ENCODE measurements at places on chromosomes 3 and 15.
A peak's percentile ranks its signal among the peaks of the same experiment; 100 is the strongest.

GRCh38 chr3:187210091-187210490, 12.8 kb downstream of the RTP1 start:
- DNase-seq = no peak

- DNase-seq = no peak
These were observed 11.0 kb downstream of the NDUFB5 start for GRCh38 chr3:179615458-179616173.

DNA sequence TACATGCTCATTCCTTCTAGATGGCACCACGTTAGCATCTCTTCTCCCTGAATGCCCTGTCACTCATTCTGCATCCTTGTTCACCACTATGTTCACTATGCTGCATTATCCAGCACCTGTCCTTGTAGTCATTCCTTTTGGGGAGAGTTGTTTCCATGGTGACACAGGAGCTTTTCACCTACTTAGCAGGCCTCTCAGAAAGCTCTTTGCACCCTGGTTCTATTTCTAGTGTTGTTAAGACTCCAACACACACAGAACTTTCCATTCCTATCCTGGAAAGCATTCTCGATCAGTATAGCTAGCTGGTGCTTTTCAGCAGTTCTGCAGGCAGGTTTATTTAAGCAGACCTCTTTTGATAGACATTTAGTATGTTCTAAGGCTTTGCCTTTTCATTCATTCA, 6.7 kb upstream of the RPL14 start:
- DNase-seq = no peak

GRCh38 chr3:63685340-63685739, 32.9 kb downstream of the SNTN start:
- DNase-seq = no peak

DNA sequence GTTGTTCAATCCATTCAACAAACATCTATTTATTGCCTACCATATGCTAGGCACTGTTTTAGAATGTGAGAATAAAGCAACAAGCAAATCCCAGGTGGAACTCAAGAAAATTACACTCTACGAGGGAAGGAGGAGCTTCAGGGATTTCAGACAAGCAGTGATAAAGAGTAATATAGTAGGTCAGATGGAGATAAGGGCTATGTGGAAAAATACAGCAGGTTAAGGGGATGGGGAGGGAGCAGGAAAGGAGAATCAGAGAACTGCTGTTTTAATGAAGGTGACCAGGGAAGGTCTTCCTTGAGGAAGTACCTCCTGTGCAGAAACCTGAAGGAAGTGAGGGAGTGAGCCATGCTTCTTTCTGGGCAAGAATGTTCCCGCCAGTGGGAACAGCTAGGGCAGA, 47.2 kb upstream of the NEO1 start:
- no peak for DNase-seq

- DNase-seq = no peak
These were observed 36.0 kb upstream of the TIMP4 start for GRCh38 chr3:12194669-12195161.

GRCh38 chr3:58021962-58022361, 13.7 kb downstream of the FLNB start:
- no peak for DNase-seq

GRCh38 chr3:11367143-11367693, 95.0 kb downstream of the ATG7 start:
- no peak for DNase-seq

GRCh38 chr3:98563661-98564281, 29.6 kb downstream of the CPOX start:
- no peak for DNase-seq

DNA sequence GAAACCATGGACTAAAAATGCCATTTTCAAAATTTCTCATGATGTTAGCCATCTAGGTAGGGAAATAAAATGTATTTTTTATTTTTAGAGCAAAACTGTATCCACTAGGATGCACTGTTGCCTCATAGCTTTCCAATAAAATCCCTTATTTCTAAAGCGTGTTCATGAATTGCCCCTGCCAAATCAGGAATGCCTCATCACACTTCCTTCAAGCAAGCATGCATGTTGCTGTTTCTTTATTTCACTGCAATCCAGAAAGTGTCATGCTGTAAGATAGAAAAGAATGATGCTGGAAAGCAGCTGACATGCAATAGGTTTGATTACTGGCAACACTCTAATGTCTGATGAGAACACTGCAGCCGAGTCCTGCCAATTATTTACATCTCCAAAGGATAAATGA, 239.5 kb downstream of the CHL1 start:
- DNase-seq = no peak

- no peak for DNase-seq
These were observed 15.3 kb downstream of the H1-8 start for GRCh38 chr3:129558081-129558771.

- no peak for DNase-seq
These were observed 10.5 kb downstream of the SLC24A5 start for GRCh38 chr15:48131324-48131723.

DNA sequence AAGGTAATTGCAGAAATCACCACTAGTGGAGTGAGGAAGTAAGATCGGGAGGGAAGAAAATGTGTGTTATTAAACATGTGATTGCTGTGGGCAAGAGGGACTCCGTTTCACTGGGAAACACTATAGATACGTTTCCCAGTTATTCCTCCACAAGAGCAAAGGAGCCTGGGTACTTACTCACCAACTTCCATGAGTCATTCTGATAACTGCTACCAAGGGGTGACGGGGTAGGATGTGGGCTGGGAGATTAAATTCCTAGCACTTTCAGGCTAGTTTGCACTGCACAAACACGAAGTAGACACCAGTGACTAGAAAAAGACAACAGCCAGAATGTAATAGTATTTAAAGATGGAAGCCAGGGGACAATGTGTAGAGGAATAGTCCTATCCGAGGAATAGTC, 812.9 kb upstream of the CFAP20DC start:
- DNase-seq = no peak

GRCh38 chr3:10964537-10965167, 27.9 kb upstream of the SLC6A1 start:
- no peak for DNase-seq

- no peak for DNase-seq
These were observed 640.3 kb upstream of the ADAMTS9 start for GRCh38 chr3:65328148-65328547.

- DNase-seq = no peak
These were observed 607.5 kb upstream of the NAALADL2 start for GRCh38 chr3:174251681-174252080.

- DNase-seq = no peak
These were observed 9.4 kb upstream of the CAMK1 start for GRCh38 chr3:9779075-9779593.

- DNase-seq = no peak
These were observed 13.7 kb upstream of the TPRG1 start for GRCh38 chr3:189158034-189158433.

GRCh38 chr3:133706033-133706432, 40.2 kb upstream of the TF start:
- no peak for DNase-seq

- DNase-seq = no peak
These were observed 430.2 kb downstream of the LPP start for GRCh38 chr3:188584162-188584529.

DNA sequence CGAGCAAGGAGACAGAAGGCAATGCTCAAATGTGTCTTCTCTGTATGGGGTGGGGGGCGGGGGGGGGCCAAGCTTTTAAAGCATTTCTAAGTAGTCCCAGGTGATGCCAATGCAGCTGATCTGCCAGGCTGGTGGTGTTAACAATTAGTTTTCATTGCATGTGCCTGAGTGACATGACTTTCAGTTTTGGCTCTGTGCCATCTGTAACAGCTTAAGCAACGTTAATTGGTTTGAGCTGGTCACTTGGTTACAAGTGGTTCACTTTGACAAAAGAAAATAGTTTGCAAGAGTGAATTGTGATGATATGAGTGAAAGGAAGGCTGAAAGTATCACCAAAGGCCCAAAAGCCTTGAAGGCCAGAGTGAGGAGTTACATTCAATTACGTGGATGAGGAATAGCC, 26.4 kb upstream of the LRIG1 start:
- DNase-seq = no peak

DNA sequence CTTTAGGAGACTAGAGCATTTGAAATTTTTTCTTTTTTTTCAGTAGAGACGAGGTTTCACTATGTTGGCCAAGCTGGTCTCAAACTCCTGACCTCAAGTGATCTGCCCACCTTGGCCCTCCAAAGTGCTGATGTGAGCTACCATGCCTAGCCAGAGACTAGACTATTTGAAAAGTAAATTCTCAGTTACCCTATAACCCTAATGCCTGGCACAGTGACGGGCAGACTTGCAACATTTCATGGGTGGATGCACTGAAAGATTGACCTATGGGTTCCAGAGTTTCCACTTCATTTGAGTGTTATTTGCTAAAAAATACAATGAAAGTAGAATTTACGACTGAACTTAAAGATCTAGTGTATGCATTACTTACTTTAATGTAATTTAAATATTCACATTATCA, 45.7 kb upstream of the LIPC start:
- DNase-seq = no peak

- DNase-seq = no peak
These were observed 175.2 kb downstream of the MEGF11 start for GRCh38 chr15:66078196-66078928.

GRCh38 chr3:135645541-135645940, 320.0 kb upstream of the PPP2R3A start:
- DNase-seq = no peak

GRCh38 chr3:101995371-101996046, 146.2 kb downstream of the NFKBIZ start:
- DNase-seq = no peak

GRCh38 chr15:70439304-70439877, 324.0 kb downstream of the UACA start:
- DNase-seq = no peak

DNA sequence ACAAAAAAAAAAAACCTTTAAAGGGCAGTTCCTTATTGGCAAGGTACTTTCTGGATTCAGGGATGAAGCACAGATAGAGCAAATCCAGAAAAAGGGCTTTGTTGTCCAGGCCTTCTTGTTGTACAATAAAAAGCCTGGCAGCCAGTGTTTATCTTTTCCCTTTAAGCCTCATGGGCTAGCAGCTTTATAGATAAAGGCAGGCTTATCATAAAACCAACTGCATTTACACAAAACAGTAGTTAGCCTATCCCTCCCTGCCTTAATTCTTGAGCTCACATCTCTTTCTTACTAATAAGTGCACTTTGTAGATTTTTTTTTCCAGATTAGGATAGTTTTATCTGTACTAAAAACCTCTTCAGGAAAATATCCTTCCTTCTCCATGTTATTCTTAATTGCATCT, 662.8 kb upstream of the CCDC54 start:
- DNase-seq = no peak

DNA sequence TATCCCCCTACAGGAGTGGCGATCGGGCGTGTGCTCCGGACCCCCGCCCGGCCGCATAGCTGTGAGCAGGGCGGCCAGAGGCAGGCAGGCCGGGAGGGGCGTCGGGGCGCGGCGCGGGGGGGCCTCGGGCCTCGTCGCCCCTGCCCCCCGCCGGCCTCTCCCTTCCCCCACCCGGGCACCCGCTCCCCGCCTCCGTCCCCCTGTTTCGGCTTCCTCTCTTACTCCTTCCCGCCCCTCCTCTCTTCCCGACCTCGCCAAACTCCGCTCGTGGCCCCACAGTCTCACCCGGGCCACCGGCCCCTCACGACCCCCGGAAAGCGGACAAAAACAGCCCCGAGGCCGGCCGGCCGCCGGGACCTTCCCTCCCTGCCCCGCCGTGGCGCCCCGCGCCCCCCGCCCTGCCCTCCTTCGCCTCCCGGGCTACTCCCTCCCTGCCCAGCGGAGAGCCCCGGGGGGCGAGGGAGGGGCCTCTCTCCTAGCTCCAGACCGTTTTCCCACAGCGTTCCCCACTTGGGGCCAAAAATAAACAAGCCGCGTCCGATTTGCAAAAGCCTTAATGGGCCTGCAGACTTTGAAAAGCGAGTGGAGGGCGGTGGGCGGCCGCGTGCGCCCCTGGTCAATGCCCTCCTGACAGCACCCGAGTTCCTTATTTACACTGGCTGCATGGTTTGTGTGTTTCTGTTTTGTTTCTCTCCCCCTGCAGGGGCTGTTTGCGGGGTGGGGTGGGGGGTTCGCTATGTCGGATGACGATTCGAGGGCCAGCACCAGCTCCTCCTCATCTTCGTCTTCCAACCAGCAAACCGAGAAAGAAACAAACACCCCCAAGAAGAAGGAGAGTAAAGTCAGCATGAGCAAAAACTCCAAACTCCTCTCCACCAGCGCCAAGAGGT, 1.0 kb downstream of the UBE2E1 start:
- DNase-seq = no peak

DNA sequence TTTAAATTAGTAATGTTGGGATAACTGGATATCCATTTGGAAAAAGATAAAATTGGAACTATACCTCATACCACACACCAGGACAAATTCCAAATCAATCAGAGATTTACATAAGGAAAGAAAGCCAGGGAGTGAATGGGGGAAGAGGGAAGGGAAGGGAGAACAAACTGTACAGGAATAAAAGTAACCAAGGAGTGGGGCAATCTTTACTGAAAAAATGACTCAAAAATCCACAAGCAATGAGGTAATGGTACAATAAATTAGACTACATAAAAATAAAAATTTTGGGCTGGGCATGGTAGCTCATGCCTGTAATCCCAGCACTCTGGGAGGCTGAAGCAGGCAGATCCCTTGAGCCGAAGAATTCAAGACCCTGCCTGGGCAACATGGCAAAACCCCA, 82.6 kb downstream of the MLH1 start:
- DNase-seq = no peak

GRCh38 chr3:189277711-189278110, 105.9 kb downstream of the TPRG1 start:
- no peak for DNase-seq

- no peak for DNase-seq
These were observed 22.1 kb downstream of the AMOTL2 start for GRCh38 chr3:134352031-134352671.

- DNase-seq = no peak
These were observed 666.5 kb downstream of the SQOR start for GRCh38 chr15:46301291-46301690.

GRCh38 chr15:74826364-74826819, at the start of gene CPLX3:
Gene CPLX3 (plus strand): TSS chr15:74826627. CDS start chr15:74826704, 77 bp downstream.
- peak; percentile 26 for DNase-seq

GRCh38 chr3:65473736-65474135, 565.0 kb downstream of the MAGI1 start:
- DNase-seq = no peak

DNA sequence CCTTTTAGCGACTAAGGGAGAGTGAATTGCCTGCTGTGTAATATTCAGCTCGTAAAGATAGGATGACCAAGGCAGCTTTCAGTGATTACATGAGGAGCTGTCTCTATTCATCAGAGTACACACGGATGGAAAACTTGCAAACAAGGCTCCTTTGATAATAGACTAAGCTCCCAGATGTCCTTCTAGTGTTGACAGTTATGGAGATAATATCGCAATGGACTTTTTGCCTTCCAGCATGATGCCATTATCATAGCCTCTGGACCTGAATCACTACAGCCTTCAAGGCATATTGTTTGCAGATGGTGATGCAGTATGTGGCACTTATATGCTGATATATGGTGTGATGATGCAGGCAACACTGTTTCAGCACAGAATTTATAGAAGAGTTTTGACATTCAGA, 93.9 kb downstream of the ECT2 start:
- no peak for DNase-seq

DNA sequence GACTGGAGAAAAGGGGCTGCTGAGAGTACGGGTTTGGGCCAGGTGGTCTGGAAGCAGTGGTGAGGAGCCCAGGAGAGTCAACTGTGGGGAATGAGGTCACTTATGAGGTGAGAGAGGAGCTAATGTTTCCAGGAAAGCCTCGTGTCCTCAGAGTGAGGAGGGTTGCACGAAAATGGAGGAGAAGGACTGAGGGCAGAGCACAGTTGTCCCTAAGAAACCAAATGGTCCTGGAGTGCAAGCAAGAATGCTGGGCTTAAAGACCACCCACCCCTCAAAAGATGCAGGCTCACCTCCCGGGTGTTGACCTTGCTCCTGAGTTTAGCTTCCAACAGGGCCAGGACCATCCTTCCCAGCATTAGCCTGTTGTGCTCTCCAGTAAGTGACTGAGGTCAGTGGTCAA, 133.2 kb downstream of the PDE8A start:
- no peak for DNase-seq
